ENCODE measurements at places on chromosomes 7 and 10. TPM values are rescaled to one million over a fixed set of nuclear protein-coding genes. Genes with fewer than 3 reads are reported as not detected.

TSC22D4 gene
- 29.9 TPM for total RNA-seq

MYO3A gene
- total RNA-seq, result not detected

LLCFC1 gene
- total RNA-seq, result not detected

CUL2 gene
- total RNA-seq, result 23.2 TPM

NRG3 gene
- not detected for total RNA-seq

OIT3 gene
- not detected for total RNA-seq

VOPP1 gene
- total RNA-seq, result 13.3 TPM

EEPD1 gene
- 0.40 TPM for total RNA-seq

SPDYE9 gene
- 0.54 TPM for total RNA-seq

PPP1R9A gene
- 3.6 TPM for total RNA-seq

PNLIPRP2 gene
- total RNA-seq, result not detected

PAX4 gene
- not detected for total RNA-seq

CLCN1 gene
- not detected for total RNA-seq

WDR86 gene
- total RNA-seq, result not detected

KCNH2 gene
- 0.27 TPM for total RNA-seq

PRTFDC1 gene
- total RNA-seq, result 20.8 TPM

ARHGEF5 gene
- total RNA-seq, result 1.0 TPM

TAS2R5 gene
- 0.50 TPM for total RNA-seq

UCMA gene
- not detected for total RNA-seq

SCIN gene
- not detected for total RNA-seq

CCDC172 gene
- not detected for total RNA-seq

LRIT1 gene
- not detected for total RNA-seq

FANK1 gene
- 0.20 TPM for total RNA-seq

HOXA4 gene
- 0.57 TPM for total RNA-seq

PROSER2 gene
- total RNA-seq, result 10.3 TPM

TUBB8 gene
- not detected for total RNA-seq

ZNF33B gene
- 11.4 TPM for total RNA-seq

ACTA2 gene
- total RNA-seq, result 41.7 TPM

RPEL1 gene
- total RNA-seq, result 0.17 TPM

TMEM229A gene
- total RNA-seq, result not detected

NACAD gene
- total RNA-seq, result not detected

GPR146 gene
- 0.72 TPM for total RNA-seq

GPRIN2 gene
- total RNA-seq, result not detected

METTL2B gene
- 44.8 TPM for total RNA-seq

MBLAC1 gene
- total RNA-seq, result 0.89 TPM

CFAP69 gene
- 4.3 TPM for total RNA-seq

ABCC2 gene
- total RNA-seq, result 191 TPM

ZNF92 gene
- total RNA-seq, result 12.2 TPM

LCOR gene
- total RNA-seq, result 12.8 TPM

OR6V1 gene
- not detected for total RNA-seq

MTPN gene
- total RNA-seq, result 176 TPM

RAMP3 gene
- not detected for total RNA-seq

PRPS1L1 gene
- total RNA-seq, result not detected

GCK gene
- total RNA-seq, result not detected

SLC4A2 gene
- total RNA-seq, result 199 TPM

C10orf67 gene
- total RNA-seq, result 0.09 TPM

TSPAN33 gene
- total RNA-seq, result 7.6 TPM

ZNF485 gene
- 6.9 TPM for total RNA-seq

SLC26A5 gene
- not detected for total RNA-seq

NDUFB8 gene
- 433 TPM for total RNA-seq

ZNF775 gene
- 4.4 TPM for total RNA-seq

CYP2C9 gene
- total RNA-seq, result not detected

CALCR gene
- 0.17 TPM for total RNA-seq

TRPV5 gene
- not detected for total RNA-seq

TTYH3 gene
- 6.0 TPM for total RNA-seq

CDK13 gene
- 50.3 TPM for total RNA-seq

PRF1 gene
- not detected for total RNA-seq

GDF10 gene
- not detected for total RNA-seq

All from NCI-H460 (cell line).